ENCODE measurements at places on chromosomes 3 and 15.

- DNase-seq = no peak
Observed at GRCh38 chr3:131402391-131403039, 20.9 kb downstream of the NUDT16 start.

DNA sequence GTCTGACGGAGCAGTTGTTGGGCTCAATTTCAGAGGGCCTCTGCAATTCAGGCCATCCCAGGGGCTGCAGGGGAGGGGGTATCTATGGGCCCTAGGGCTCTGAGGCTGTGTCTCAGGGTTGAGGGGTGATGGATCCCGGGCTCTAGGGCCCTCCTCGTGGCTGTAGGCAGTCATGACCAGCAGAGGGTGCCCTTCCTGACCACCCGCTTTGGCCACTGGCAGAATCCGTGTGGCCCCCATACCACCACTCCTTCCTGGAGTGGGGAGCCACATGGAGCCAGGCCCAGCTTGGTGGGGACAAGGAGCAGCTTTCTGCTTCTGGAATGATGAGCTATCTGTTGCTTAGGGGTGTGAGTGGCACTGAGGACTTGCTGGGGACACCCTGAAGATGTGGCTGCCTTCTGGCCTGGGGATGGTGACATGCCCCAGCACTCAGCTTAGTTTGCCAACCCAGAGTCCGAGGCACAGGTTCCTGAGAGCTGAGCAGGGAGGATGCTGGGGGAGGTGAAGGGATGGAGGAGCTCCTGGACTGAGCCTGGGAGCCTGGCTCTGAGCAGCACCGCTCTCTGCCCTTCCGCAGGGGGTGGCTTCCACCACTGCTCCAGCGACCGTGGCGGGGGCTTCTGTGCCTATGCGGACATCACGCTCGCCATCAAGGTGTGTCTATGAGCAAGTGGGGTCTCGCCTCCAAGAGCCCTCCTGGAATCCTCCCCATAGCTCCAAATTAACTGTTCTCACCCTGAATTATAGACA is 20.2 kb downstream of the HDAC11 start:
- peak; percentile 45 for DNase-seq

DNA sequence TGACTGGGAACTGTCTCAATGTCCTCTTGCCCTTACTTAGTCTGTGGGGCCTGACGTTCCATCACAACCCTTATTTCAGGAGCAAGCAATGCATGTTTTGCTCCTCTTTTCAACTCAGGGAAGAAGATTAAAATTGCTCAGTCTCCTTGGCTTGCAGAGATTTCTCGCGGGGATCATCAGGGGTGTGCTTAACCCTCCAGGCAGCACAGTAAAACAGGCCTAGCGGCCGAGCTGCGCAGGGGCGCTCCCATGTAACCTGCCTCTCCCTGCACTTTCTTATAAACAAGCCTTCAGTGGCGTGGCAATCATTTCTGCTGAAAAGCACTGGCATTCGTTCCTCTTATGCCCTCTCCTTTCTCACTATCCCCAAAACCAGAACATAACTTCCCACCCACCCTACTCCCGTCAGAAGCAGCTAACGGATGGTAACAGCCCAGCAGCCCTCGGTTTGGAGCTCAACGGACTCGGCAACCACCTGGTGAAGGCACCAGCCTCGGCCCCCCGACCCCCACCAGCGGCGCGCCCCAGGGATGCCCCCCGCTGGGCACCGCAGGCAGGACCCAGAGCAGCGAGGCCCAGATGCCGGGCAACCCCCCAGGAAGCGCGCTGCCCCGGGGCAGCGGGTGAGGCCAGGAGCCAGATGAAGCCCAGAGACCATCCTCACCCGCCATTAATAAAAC is 1.1 kb downstream of the MCF2L2 start:
- no peak for DNase-seq

DNA sequence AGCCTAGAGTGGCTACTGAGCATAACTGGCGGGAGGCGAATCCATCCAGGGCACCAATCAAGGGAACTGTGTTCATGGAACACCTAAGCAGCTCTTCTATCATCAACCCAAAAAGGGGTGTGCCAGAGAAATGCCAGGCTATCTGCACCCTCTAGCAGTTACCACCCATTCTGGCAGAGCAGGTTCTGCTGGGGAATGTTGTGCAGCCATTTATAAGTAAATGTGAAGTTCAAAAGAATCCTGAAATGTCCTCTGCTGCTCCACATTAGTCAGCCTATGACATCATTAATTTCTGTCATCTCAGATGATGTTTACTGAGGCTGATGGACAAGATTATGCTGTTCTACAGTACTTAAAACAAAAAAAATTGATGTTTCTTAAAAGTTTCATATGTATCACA is 7.7 kb downstream of the SKIC8 start:
- DNase-seq = no peak

GRCh38 chr3:141257961-141258360 is 26.3 kb downstream of the PXYLP1 start:
- no peak for DNase-seq

DNA sequence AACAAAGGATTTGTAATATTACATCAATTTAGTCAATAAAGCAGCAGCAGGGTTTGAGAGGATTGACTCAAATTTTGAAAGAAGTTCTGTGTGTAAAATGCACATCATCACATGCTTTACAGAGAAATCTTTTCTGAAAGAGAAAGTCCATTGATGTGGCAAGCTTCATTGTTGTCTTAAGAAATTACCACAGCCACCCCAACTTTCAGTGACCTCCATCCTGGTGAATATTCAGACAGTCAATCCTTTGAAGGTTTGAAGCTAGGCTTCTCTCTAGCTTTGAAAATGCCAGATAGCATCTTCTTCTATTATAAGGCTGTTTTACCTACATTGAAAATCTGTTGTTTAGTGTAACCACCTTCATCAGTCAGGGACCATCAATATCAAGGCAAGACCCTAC is 51.8 kb upstream of the SETMAR start:
- DNase-seq = no peak

DNA sequence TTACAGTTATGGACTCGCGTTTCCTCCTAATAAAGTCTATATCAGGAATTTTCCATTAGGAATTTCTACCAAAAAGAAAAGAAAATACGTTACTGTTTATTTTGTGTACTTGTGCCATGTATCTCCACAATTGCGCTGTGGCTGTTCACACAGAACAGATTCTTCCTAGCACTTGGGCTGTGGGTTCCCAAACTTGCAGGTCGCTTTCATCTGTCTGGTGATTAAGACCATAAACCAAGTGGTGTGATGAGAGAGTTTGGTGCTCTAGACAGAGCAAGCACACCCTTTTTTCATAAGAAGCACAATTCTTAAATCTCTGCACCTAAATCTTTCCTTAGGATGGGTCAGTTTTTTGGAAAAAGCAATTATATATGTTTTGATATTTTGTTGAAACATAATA is 203.3 kb downstream of the TP63 start:
- DNase-seq = no peak

DNA sequence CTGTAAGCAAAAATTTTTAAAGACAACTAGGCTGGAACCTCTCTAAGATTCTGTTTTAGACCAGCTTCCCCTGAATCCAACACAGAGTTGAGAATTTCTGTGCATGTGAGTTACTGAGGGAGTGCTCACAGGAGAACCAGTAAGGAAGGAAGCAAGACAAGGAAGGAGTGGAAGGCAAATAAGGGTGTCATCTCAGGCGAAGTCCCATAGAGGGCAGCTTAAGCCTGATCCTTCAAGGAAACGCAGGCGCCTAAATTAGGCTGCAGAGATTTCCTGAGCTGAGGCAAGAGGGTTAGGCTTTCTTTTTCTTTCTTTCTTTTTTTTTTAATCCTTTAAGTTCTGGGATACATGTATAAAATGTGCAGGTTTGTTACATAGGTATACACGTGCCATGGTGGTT is 36.2 kb upstream of the COL6A6 start:
- DNase-seq = peak; percentile 3

- DNase-seq = no peak
Observed at GRCh38 chr3:4985330-4986174, 6.3 kb downstream of the BHLHE40 start.

DNA sequence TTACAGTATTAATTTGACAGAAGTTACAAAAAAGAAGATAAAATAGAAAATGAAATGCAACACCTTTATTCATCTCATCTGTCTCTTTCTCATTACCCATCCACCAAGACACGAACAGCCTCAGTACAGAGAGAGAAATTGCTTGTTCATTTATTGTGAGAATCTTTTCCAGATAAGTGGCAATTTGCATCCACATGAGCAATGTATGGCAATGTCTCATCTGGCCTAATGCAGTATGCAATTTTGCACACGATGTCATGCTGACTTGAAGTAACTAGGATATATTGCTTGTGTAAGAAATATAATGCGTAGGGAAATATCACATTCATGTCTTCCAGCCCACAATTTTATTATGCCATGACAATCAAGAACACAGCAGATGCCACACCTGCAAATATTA is 866.9 kb downstream of the ROBO1 start:
- DNase-seq = no peak

- no peak for DNase-seq
Observed at GRCh38 chr3:14549256-14549919, 9.2 kb upstream of the GRIP2 start.

- no peak for DNase-seq
Observed at GRCh38 chr3:168213920-168214319, 118.2 kb upstream of the GOLIM4 start.

- no peak for DNase-seq
Observed at GRCh38 chr3:59412516-59412915, 362.7 kb upstream of the CFAP20DC start.

DNA sequence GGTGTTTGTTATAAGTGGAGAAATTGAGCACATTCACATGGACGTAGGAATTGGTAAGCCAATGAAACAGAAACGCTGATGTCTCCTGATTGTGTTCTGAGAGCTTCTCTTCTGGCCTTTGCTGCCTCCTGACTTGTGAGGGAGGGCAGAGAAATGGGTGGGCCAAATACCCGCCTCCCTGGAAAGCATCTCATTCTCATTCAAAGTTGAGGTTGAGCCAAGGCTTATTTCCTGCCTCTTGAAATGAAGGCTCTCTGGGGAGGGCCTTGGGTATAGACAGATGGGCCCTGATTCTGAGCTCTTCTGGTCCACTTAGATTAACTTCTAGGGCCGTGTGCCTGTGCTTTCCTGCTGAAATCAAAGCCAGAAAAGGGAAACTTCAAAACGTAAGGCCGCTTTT is 57.4 kb upstream of the MYZAP start:
- DNase-seq = no peak

DNA sequence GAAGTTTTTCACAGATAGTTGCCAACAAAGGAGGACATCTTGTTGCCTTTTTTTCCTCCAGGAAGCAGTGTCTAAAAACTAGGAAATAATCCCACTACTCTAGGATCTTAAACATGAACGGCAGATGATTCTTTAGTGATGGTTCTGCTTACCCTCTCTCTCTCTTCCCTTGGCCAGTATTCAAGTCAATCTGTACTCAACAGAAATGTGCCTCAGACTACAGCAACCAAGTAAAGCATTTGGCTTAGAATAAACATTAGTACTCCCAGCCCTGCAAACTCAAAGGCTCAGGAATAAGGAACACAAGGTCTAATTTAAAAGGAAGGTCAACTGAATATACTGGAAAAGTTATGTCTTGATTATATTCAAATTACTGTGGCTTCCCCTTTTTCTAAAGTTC is 8.7 kb downstream of the NPTN start:
- no peak for DNase-seq

DNA sequence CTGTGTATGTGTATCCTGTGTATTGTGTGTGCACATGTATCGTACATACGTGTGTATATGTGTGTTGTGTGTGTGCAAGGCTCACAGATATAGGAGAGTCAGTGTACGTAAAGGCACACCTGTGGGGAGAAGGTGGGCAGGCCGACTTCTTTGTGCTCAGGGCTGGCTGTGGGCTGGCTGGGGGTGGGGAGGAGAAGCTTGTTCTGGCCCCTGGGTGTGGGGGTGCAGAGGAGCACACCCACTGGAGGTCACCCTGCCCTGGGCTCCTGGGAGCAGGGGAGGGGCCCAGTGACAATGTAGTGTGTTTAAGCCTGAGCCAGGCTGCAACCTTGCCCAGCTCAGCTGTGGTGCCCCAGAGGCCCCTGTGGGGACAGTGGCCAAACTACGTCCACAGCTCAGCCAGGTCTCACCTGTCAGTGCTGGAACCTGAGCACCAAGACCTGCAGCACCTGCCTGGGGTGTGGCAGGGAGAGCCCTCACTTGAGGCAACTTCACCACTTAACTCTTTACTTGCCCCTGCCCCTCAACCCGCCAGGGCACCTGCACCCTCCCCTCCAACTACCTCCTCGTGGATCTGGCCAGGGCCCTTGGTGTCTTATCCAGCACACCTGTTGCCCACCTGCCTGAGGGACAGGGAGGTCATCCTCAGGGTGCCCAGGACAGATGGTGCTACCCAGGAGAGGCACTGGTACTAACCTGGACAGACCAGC is 2.6 kb upstream of the HHATL start:
- DNase-seq = no peak

- DNase-seq = no peak
Observed at GRCh38 chr3:20401253-20401652, 215.2 kb upstream of the SGO1 start.

- DNase-seq = no peak
Observed at GRCh38 chr15:34336991-34337556, 507 bp downstream of the SLC12A6 start.

GRCh38 chr3:17213102-17213501 is 328.3 kb downstream of the PLCL2 start:
- DNase-seq = no peak

- DNase-seq = no peak
Observed at GRCh38 chr15:100215031-100215842, 126.5 kb downstream of the ADAMTS17 start.

DNA sequence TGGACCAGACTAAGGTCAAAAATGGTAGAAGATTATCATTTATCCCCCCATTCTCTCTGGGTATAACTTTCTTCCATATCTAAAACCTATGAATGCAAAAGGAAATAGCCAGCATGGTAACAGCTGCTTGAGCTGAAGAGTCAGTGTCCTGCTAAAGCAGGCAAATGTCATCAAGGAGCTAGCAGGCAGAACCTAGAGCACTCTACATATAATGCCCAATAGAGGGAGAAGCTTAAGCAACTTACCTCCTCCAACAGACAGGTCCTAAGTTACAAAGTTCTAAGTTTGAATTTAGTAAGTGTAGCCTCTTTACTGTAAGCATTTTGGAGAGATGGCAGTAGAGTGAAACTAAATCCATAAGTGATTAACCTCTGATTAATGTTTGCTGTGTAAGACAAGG is 7.7 kb downstream of the RAF1 start:
- no peak for DNase-seq

- DNase-seq = no peak
Observed at GRCh38 chr15:28889346-28889745, 3.6 kb downstream of the APBA2 start.

DNA sequence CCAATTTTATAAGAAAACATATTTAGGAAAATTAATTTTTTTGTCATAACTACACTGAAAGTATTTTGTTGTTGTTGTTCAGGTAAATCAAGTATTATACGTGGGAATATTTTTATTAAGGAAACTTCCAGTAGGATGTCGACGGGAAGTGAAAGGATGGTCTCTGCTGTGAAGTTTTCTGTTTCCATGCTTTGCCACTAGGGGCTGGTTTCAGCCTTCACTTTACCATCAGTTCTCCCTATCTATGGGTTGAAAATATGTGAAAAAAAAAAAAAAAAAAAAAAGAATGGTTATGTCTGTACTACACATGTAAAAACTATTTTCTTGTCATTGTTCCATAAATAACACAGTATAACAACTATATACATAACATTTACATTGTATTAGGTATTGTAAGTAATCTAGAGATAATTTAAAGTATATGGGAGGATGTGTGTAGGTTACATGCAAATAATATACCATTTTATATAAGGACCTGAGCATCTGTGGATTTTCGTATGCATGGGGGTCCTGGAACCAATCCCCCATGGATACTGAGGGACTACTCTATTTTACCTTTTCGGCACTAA is 136.7 kb downstream of the SMAD6 start:
- DNase-seq = no peak

- DNase-seq = no peak
Observed at GRCh38 chr3:45381168-45381852, 7.1 kb upstream of the LARS2 start.

All from neural crest cell (in vitro differentiated cells).